Tibial nerve (tissue), 4 donors: ENCODE measurements at places on chromosomes 2 and 18.
A peak's percentile ranks its signal among the peaks of the same experiment; 100 is the strongest.

DNA sequence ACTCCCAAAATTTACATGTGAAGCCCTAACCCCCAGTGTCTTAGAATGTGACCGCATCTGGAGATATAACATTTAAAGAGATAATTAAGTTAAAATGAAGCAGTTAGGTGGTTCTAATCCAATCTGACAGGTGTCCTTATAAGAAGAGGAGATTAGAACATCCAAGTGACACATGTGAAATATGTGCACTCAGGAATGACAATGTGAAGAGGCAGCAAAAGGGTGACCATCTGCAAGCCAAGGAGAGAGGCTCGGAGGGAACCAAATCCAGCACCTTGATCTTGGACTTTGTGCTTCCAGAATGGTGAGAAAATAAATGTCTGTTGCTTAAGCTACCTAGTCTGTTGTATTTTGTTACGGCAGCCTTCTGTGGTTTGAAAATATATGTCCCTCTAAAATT, 165.4 kb downstream of the FIGN start:
- no peak for DNase-seq

GRCh38 chr2:240905176-240905781, 857 bp upstream of the CROCC2 start:
- DNase-seq: no peak

- DNase-seq: no peak
These were observed 2.2 kb downstream of the RALBP1 start for GRCh38 chr18:9477509-9477908.

DNA sequence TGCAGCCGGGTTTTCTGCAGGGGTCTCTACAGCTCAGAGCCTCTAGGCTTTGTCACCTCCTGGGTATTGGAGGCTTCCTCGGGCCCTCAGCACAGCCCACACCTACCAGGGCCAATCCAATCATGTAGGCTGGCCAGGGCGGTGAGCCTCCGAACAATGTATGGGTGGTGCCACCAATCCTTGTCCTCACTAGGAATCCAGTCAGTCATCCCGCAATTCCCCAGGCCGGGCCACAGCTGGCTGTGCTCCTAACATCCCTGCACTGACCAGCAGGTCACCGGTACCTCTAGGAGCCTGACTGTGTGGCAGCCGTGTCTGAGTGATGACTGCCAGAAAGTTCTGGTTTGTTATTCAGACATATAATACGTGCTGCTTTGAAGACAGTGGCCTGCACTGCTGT, 129.4 kb downstream of the SH3RF3 start:
- DNase-seq: no peak

DNA sequence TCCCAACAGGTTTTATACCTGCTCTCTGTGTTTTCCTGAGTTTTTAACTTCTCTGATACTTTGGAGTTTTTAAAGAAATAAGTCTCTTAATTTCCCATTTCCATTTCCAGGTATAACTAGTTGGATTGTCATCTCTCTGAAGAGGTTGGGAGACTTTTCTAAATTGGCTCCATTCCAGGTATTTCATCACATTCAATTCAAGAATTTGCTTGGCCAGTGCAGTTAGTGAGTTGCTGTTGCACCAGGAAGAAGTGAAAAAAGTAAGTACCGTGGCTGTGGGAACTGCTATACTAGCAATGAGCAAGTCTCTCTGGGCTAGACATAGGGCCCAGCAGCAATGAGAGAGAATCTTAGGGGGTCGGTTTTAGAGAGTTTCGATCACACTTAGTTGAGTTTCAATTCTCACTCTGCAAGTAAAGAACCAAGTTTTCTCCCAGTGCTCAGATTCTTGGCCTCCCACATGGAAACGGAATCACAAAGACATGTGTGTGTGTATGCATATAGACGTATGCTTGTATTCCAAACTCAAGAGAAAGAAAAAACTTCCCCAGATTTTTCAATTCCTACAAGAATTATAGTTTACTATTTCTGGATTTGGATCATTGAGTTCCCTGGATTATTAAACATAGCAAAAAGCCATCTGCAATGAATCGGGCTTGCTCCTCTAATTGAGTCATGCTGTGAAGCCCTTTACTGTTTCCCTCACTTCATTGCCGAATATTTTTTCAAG, 894.4 kb downstream of the BCL11A start:
- DNase-seq: no peak

DNA sequence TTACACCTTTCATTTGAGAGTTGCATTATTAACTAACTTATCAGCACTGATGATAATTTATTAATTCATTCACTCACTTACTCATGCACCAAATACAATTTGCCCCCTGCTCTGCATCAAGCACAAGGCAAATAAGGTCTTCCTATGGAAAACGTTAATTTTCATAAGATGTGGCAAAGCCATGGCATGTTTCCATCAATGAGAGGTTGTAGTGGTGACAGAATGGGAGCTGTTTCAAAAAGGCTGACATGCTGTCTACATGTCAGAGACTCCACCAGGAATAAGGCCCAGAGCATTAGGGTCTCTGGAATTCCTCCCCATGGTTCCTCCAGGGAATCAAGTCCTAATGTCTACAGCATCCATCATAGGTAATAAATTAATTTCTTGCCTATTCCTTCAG, 978.8 kb downstream of the TMEM182 start:
- no peak for DNase-seq

DNA sequence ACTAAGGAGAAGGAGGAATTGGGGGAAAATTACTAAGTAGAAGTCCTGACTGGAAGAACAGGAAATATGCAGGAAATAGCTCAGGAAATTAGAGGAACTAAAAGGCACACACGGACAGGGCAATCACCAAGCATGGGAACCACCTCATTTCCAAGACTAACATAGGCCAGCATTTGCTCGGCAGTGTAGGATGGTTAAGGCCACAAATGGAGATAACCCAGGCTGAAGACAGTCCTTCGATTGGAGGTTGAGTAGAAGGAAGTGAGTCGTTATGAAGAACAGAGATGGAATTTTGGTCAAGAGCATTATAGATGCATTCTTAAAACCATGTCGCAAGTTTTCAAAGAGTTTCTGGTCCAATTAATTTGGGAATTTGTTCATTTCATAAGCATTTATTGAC, 401.4 kb downstream of the ALK start:
- no peak for DNase-seq

- DNase-seq: no peak
These were observed 9.0 kb upstream of the HIBCH start for GRCh38 chr2:190328573-190329147.

DNA sequence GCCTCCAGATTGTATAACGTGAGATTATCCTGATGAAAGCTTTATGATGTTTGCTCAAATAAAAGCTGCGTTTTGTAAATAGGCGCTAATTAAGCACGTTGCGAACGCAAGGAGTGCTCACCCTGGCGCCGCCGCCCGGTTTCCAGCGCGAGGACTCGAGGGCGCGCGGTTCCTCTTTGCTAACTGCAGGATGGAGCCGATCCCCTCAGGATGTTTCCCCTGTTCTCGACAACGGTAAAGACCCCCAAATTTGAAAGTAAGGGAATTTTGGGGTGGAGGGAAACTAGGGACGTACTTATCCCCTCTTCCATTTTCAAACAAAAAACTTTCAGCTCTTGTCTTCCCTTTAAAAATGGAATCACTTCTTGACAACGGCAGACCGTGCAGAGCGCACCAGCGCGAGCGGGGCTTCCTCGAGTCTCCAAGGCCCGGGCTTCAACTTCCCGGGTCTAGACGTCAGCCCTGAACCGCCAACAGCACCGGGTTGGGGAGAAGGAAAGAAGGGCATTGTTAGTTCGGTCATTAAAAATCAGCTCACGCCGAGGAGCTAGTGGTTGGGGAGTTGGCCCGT, 1.1 kb upstream of the GBX2 start:
- no peak for DNase-seq

DNA sequence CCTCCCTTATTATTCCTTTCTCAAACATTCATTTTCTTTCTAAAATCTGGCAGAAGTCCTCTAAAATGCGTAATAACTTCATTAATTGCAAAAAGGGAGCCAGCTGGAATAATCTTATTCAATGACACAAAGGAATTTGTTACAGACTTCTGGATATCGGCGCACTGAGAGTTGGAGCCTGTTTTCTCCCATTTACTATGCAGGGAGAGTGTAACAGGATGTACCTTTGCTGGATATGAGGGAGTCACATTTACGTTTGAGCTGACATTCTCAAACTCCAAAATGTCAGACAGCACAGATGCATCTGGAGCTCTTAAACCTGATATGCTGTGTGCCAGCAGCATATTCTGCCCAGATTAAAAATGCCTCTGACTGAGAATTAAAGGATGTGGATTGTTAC, 275.3 kb downstream of the TMX3 start:
- DNase-seq: no peak

DNA sequence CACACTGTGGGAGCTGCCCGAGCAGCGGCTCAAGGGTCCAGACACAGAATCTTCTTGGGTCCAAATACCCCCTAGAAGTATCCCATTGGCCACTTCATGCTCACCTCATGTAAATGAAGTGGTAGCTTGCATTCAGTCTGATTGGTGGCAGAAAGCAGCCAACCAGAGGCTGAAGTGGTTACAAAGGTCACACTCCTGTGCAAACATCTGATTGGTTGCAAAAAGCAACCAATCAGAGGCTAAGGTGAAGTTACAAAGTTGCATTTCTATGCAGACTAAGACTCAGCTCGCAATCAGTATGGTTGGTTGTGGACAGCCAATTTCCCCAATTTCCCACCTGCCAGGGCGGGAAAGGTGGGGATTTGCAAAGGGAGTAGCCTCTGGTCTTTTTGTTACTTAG, 94.3 kb downstream of the DGKD start:
- DNase-seq: no peak

- DNase-seq: no peak
These were observed 83.3 kb downstream of the RND3 start for GRCh38 chr2:150404147-150404546.

GRCh38 chr2:241816431-241817121, 7.6 kb downstream of the NEU4 start:
- DNase-seq: peak; percentile 10

DNA sequence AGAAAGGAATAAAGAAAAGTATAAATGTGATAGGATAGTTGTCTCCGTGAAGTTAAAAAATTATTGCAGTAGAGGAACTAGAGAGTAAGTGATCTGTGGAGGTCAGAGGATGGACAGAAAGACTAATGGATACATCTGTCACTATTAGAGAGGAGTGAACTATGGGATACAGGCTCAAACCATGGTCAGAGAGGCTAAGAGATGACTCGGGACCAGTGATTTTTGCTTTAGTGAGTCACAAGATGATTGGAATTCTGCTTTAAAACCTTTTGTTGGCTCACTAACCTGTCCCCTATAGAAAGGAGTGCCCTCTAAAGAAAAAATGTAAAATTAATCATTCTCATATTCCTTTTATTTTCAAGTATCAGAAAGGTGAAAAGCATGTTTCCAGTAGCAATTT, 30.3 kb downstream of the ALMS1 start:
- DNase-seq: no peak

- no peak for DNase-seq
These were observed 59.8 kb downstream of the SNTG2 start for GRCh38 chr2:1010415-1010930.

DNA sequence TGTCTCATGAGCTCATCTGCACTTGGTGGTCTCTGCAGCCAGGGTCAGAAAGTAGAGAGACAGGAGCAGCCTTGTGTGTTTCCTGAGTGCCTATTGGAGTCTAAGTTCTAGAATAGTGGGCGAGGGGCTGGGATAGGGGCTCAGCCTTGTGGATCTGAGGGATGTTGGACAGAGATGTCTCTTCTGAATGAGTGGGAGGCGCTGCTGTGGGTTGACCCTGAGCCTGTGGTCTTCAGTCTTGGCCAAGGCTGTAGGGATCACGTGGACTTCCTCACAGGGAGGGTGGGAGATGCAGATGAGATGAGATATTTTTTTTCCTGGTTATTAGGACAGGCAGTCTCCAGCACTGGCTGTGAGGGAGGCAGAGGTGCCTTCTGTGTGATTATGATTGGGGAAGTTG, 61.8 kb downstream of the RNF144A start:
- no peak for DNase-seq

DNA sequence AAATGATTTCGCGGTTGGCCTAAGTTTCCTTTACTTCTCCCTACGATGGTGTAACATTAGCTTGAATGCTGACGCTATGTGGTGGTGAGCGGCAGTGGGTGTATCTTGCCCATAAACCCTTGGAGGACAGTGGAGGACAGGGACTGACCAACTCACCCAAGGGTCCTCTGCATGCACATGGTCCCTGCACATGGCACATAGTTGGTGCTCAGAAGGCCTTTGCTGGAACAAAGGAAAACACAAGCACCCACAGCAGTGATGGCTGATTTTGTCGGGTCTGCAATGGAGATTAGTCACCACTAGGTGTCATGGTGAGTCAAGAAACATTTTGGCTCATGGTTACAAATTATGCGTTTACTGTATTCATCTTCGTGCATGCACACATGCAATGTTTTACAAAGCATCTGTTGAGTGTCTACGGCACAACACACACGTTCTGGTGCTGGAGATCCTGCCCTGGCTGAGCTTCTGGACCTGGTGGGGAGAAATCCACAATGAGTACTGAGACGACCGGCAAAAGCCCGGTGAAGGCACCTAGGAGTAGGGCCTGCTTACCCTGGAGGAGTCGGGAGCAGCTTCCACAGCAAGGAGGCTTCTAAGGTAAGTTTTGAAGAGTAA, 44.0 kb downstream of the PDCL3 start:
- no peak for DNase-seq

- DNase-seq: no peak
These were observed 137.3 kb upstream of the NFATC1 start for GRCh38 chr18:79258447-79258846.

GRCh38 chr2:230872151-230872967, 7.6 kb downstream of the ITM2C start:
- no peak for DNase-seq

DNA sequence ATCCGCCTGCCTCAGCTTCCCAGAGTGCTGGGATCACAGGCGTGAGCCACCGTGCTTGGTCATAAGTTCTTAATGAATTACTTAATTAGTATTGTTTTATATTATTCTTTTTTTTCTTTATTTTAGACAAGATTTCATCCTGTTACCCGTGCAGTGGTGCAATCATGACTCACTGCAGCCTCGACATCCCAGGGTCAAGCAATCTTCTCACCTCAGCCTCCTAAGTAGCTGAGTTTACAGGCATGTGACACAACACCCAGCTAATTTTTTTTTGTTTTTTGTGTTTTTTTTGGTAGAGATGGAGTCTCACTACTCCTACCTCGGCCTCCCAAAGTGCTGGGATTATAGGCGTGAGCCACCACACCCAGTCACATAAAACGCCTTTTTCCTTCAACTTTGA, 17.3 kb downstream of the C2orf42 start:
- no peak for DNase-seq

- no peak for DNase-seq
These were observed 292.9 kb downstream of the IKZF2 start for GRCh38 chr2:212858496-212858895.
